ENCODE measurements at places on chromosomes 2 and 18.

- no peak for DNase-seq
Observed at GRCh38 chr2:3144856-3145255, 232.8 kb downstream of the EIPR1 start.

DNA sequence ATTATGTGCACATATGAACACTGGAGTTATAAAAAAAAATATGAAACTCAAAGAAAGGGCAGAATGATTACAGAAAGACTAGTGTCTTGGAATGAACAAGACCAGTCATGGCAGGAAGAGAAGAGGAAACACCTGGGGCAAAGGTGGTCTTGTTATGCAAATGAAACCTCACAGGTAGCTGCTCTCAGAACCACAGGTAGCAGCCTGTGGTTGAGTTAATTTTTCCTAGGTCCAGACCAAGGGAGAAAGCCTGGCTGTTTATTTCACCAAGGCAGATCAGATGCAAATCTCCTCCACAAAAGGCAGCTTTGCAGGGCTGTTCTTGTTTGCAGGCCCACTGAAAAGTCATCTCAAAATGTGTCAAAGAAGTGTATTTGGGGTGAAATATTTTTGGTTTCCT lies 785.8 kb downstream of the RNF144A start:
- no peak for DNase-seq

DNA sequence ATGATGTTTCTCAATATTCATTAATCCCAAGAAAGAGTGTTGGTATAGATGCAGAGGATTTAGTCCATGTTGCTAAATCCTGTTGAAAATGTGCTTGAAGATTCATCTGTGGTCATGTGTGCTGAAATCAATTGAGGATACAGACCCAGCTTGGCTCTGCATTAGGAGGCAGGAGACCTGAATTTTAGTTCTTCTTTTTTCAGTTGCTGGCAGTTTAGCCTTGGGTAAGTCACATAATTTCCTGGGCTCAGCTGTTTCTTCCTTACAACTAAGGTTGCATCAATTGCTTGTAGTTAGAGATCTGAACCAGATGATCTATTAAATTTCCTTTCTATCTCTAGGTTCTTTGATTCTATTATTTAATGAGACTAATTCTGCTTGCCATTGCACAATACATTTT lies 54.4 kb downstream of the SETBP1 start:
- DNase-seq: no peak

GRCh38 chr18:50944245-50944932 lies 23.5 kb upstream of the ELAC1 start:
- no peak for DNase-seq

GRCh38 chr2:55585451-55586080 lies 31.9 kb downstream of the PPP4R3B start:
- DNase-seq: no peak

- no peak for DNase-seq
Observed at GRCh38 chr2:11155381-11156035, at the start of gene SLC66A3. Gene SLC66A3, plus strand, starts transcription at chr2:11155467. Its CDS starts 80 bp downstream, at chr2:11155547.

GRCh38 chr2:109188496-109188890 lies 59.5 kb downstream of the SH3RF3 start:
- DNase-seq: no peak

DNA sequence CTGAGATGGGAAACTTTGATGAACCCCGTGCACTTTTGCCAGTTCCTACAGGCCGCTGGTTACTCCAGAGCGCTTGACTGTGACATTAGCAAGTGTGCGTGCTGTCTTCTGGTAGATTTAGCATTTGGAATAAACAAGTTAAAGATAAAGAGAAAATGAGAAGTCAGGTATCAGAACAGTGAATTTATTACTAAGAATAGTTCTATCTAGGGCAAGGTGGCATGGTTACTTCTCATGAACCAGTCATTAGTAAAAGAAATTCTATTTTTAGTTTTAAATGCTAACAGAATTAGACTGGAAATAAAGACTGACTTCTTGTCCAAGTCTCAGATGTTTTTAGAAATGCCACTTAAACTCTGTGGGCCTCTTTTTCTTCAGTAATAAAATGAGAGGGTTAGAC lies 204.0 kb upstream of the TPO start:
- DNase-seq: no peak

DNA sequence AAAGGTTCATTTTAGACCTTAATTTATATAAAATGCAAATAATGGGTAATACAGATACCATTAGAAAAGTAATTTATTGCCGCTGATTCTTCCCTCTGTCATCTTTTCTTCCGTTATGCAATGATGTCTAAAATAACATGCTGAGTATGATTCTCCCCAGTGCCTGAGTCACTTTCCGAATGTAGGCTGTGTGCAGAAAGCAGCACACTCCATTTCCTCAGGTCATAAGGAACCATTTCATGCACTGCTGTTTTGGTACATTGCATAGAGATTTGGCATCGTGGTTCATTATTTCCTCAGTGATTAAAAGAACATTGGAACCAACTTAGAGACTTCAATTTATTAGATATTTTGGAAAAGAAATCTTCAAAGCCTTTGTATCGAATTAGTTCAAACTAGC lies 173.5 kb downstream of the CDH2 start:
- no peak for DNase-seq

- no peak for DNase-seq
Observed at GRCh38 chr2:182545420-182546167, 118.8 kb upstream of the PDE1A start.

DNA sequence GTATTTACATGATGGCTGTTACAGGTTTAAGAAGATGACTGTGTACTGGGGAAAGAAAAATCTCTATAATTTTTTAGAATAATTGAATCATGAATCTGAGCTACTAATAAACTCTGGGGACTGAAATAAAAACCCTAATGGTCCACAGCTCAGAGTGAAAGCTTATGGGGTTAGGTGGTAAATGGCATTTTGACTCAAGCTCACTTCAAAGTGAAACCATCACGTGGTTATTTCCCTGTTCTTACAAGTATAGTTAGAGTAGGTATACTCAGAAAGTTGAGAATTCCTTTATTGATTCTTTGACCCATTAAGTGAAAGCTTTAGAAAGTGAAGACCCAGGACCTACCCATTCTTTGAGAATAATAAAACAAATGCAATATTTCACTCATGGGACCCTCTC lies 626.2 kb upstream of the SETBP1 start:
- no peak for DNase-seq

GRCh38 chr2:214005337-214005736 lies 405.5 kb upstream of the VWC2L start:
- no peak for DNase-seq

DNA sequence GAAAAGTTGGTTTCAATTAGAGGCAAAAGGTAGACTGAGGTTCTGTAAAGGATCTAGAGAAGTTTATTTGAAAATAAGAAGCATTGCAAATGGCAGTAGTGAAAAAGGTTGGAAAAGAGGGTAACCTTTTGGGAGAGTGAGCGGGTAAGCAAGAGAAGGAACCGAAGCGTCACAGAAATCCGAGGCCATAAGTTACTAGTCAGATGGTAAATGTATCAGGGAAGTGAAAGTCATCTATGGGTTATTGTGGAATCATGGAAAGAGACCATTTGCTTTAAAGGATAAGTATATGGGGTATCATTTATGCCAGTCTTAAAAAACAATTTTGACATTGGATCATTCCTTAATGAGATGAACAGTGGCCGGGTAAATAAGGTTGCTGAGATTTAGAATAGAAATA lies 30.5 kb downstream of the EML4 start:
- DNase-seq: no peak

DNA sequence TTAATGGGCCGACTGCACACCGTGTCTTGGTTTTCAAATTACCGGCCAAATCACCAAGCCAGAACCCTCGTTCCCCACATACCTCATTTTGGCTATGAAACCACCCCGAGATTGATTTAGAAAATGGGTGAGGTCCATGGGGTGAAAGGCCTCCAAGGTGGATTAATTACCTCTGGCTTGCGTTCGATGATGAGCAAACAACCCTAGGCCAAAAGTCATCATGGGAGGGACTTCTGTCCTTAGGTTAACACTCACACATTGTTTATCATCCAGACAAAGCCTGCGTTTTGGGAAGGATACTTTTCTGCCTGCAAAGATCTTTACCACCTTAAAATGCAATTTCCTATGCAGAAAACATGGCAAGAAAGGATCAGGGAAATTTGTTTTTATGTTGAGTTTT lies 48.5 kb downstream of the GALR1 start:
- no peak for DNase-seq

GRCh38 chr2:12796657-12797056 lies 79.9 kb downstream of the TRIB2 start:
- no peak for DNase-seq

- no peak for DNase-seq
Observed at GRCh38 chr2:168155046-168155445, 92.3 kb downstream of the STK39 start.

DNA sequence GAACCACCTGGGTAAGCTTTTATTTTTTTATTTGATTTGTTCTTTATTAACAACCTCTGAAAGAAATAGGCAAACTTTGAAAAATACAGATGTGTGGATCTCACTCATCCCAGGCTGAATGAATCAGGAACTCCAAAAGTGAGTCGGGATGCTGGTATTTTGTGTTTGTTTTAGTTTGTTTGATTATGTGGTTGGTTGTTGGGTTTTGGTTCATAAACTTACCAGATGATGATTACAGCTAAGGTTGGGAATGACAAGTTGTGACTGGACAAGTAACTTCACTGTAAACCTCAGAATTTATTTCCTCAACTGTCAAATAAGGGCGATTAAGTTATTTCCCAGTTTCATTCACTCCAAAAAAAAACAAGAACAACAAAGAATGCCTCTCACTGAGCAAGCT lies 80.5 kb upstream of the KIF5C start:
- no peak for DNase-seq

- no peak for DNase-seq
Observed at GRCh38 chr2:78757640-78758039, 267.9 kb upstream of the REG3G start.

DNA sequence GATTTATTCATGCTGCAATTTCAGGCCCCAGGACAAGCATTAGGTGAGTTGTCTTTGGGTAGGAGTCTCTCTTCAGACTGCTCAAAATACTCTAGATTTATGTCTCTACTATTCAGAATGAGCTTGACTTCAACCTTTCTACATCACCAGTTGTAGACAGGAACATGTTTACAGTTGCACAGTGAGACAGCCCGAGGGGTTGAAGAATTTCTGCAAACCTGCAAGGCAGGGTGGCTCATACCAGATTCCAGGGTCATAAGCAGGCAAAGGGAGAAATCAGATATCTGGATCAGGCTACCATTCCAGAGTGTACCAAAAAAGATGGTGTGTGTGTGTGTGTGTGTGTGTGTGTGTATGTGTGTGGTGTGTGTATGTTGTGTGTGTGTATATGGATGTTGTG lies 112.4 kb downstream of the SPP2 start:
- no peak for DNase-seq

DNA sequence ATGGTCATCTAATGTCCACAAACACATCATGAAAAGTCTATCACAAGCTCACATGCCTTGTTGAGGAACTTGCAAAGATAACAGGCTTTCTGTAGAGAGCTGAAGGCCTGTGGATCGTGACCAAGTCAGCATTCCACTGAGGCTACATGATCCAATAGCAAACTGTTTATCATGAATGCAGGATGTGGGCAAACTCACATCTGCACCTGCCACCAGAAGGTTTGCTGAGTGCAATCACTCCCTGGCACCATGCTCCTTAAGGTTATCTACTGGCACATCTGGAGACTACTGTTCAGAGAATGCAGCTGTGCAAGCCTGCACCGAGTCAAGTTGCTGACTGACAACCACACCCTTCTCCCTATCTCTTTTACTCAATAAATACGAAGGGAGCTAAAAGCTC lies 67.3 kb upstream of the ACAA2 start:
- DNase-seq: no peak

DNA sequence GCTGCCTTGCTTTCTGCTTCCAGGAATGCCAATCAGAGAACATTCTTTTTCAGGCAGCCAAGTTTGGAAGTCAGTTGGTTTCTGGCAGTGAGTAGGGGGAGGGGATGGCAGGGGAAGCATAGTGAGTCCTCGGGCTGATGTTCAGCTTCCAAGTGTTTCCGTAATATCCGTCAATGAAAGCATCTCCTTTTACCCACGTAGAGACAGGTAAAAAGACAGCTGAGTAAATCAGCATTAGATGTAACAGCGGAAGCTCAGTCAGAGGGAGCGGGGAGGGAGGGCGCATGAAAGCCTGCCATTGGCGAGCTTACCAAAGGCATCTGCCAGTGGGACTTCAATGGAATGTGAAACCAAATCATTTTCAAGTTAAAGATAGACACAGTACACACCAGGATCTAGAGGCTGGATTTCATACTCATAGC lies 117.1 kb upstream of the DTNA start:
- no peak for DNase-seq

- no peak for DNase-seq
Observed at GRCh38 chr2:32738939-32739338, 111.1 kb downstream of the TTC27 start.

- DNase-seq: no peak
Observed at GRCh38 chr2:88053296-88053695, 2.3 kb downstream of the KRCC1 start.

GRCh38 chr2:139353874-139354273 lies 573.7 kb upstream of the NXPH2 start:
- DNase-seq: no peak

- no peak for DNase-seq
Observed at GRCh38 chr2:240249423-240250149, 109.1 kb upstream of the OTOS start.

GRCh38 chr2:42897358-42897757 lies 105.0 kb upstream of the HAAO start:
- DNase-seq: no peak

DNA sequence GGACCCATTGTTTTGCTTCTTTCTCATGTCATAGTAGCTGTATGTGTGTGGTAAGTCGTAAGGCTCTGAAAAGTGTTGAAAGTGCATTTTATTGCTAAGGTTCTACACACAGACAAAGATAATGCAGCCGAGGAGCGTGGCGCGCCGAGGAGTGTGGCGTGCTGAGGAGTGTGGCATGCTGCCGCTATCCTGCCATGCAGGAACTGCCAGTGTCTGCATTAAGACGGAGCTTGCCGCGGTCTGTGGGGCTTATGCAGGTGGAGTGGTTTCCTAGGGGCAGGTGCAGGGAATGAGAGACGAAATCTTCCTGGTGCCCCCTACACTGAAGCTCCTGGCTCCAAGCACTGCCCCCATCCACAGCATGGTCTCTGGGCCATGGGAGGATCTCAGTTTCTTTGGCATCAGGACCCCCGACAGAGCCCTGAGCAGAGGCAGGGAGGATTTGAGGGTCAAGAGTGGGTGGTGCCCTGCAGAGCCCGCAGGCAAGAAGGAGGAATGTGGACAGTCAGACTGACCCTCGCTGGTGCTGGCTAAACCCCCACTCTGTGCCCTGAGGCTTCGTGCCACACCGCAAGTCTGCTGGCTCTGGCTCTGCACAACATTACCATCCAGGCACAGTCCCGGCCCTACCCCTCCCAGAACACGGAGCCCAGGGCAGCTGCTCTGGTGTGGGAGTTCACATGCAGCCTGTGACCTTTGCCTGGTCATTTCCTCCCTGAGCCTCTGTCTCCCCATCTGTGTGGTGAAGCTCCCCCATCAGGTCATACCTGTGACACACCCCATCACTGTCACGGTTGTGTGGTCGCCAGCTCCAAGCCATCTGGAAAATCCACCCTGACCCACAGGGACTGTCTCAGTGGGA lies 3.2 kb downstream of the SNED1 start:
- no peak for DNase-seq

GRCh38 chr2:10167316-10167715 lies 44.8 kb downstream of the RRM2 start:
- DNase-seq: no peak

- DNase-seq: no peak
Observed at GRCh38 chr2:203453858-203454451, 81.1 kb downstream of the RAPH1 start.

Data from esophagus squamous epithelium (tissue), 5 donors.